Activated naive CD8-positive, alpha-beta T cell treated with anti-CD3 and anti-CD28 coated beads for 36 hours (primary cell): ENCODE measurements at places on chromosomes 4 and X. TPM values are rescaled to one million over a fixed set of nuclear protein-coding genes. Genes with fewer than 3 reads are reported as not detected.

GRCh38 chr4:145320294-145320693, 139.9 kb upstream of the OTUD4 start:
- no peak overlapping the region for H3K27ac ChIP-seq
- peaks cover 13% of the 10 kb centered on the region for H3K27me3 ChIP-seq

DNA sequence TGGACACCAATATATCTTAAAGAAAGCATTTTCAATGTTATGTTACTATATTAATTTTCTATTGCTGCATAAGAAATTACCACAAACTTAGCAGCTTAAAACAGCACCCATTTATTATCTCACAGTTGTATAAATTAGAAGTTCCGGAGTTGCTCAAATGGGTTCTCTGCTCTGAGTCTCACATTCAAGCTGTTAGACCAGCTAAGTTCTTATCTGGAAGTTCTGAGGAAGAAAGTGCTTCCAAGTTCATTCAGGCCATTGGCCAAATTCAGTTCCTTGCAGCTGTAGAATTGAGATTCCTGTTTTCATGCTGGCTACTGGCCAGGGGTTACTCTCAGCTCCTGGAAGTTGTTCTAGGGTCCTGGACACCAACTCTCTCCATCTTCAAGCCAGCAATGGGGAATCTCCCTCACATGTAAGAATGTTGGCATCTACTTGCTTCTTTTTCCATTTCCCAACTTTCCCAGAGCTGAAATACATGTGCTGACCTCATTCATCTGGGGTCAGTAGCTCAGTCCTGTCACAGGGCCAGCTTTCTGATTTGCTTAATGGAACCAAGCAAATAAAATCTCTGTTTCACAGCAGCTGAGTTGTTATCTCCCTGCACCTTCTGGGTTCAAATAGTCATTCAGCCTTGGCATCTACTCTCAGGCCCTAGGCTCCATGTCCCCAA, 99.6 kb upstream of the INTU start:
- no peak overlapping the region for H3K4me3 ChIP-seq
- peaks cover 13% of the 10 kb centered on the region for H3K27me3 ChIP-seq
- H3K36me3 ChIP-seq, result no peaks in the 10 kb centered on the region
- DNase-seq, result no peak

DNA sequence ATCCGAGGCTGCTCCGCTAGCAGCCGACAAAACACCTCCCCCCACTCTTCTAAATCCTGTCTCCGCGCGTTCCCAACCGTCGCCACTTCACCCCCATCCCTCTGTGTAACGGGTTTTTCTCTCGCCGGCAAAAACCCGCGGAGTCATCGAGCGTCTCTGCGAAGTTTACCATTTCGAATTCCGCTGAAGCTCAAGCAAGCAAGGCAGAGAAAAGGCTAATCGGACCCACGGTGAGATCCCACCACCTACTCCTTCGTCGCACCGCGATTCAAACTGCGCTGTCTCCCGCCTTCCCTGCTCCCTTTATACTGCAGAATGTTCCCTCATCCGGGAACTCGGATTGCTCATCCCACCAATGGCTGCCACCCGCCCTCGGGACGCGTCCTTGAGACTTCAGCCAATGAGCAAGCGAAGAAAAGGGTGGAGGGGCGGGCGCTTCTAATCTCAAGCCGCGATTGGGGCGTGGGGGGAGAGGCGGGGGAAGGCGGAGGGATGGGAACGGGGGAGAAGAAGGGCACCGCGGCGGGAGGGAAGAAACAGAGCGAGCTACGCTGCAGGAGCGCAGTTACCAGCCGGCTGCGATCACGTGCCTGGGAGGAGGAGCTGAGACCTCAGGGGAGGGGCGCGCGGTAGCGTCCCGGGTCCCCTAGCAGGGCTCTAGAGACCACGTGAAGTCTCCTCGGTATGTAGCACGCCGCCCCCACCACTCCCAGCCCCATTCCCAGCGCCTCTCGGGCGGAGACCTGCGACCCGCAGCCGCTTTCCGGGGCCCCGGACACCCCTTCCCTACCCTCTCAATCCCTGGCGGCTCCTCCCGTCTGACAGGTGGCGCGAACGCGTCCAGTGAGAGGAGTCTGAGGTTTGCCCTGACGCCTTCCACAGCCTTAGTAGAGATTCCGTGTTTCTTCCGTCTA, at the start of gene H2AZ1:
Gene H2AZ1, minus strand, starts transcription at position 277 of the 914 bp plus-strand sequence. Its CDS starts 105 bp downstream, at position 172.
- H3K36me3 ChIP-seq, result peaks cover 24% of the 10 kb centered on the region
- no peak within 1 kb of the TSS for H3K4me3 ChIP-seq
- H3K4me1 ChIP-seq, result peaks cover 22% of the 10 kb centered on the region
- peak; percentile 96 for DNase-seq
- no peaks in the 10 kb centered on the region for H3K27me3 ChIP-seq

DNA sequence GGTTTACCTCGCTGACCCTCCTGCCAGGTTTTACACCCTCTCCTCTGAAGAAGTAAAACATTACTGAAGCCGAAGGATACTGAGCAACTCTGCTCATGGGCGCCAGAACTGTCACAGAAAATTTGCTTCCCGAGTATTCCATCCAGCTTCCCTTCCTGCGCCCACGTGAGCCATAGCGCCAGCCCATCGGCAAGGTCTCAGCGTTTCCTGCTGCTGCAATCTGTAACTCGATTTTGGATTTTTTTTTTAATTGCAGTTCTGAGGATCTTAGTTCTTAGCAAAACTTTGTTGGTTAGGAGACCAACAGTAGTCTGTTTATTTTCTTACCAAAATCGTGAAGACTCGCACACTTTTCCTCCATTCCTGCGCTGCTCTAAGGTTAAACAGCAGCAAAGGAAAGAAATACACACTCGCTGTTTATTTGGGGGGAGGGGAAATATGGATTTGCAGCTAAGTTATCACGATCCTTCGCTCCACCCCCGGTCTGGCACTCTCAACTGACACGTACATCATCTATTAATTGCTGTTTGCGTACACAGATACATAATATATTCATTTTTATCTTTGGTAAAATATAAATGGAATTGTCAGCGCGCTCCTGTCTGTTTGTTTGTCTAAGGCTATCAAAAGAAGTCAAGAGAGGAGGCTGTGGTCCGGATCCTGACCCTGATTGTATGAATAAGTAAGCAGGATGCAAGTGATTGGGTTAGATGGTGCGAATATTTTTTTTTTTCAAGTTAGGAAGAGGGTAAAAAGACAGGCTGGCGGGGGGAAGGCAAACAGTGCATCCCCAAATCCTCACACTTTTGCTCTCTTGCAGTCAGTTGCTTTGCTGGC, at the start of gene TLL1:
Gene TLL1, plus strand, starts transcription at position 777 of the 837 bp plus-strand sequence. CDS start 668 bp downstream, outside the sequence.
- peaks cover 61% of the 10 kb centered on the region for H3K27me3 ChIP-seq
- DNase-seq, result no peak
- peaks cover 2% of the 10 kb centered on the region for H3K4me1 ChIP-seq
- peak within 1 kb of the TSS; percentile 32 for H3K4me3 ChIP-seq
- H3K27ac ChIP-seq, result no peak within 1 kb of the TSS
- no peaks in the 10 kb centered on the region for H3K36me3 ChIP-seq

DNA sequence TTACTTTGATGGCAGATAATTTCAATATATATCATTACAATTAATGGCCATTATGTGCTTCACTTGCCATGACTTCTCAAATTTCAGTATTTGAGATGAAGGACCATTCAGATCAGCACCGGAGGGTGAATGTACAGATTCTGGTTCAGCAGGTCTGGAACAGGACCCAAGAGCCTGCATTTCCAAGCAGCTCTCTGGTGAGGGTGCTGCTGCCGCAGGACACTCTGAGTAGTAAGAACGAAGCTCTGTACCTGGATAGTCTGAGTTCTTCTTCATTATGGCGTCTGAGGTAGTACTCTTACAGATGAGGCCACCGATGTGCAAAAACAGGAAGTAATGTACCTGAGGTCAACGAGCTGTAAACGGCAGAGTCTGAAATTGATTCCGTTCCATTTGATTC, 228.2 kb downstream of the FBXW7 start:
- H3K27ac ChIP-seq, result no peak overlapping the region
- no peak overlapping the region for H3K4me3 ChIP-seq
- H3K4me1 ChIP-seq, result peaks cover 5% of the 10 kb centered on the region
- H3K36me3 ChIP-seq, result no peaks in the 10 kb centered on the region
- no peaks in the 10 kb centered on the region for H3K27me3 ChIP-seq

GRCh38 chr4:1910643-1911042, 39.5 kb downstream of the NSD2 start:
- no peak for DNase-seq
- H3K4me3 ChIP-seq, result no peak overlapping the region
- H3K4me1 ChIP-seq, result peaks cover 11% of the 10 kb centered on the region

GRCh38 chrX:43525901-43526610, 130.0 kb upstream of the MAOA start:
- no peaks in the 10 kb centered on the region for H3K36me3 ChIP-seq
- H3K27me3 ChIP-seq, result no peaks in the 10 kb centered on the region
- no peak overlapping the region for H3K27ac ChIP-seq
- no peak overlapping the region for H3K4me3 ChIP-seq
- peaks cover 3% of the 10 kb centered on the region for H3K4me1 ChIP-seq

GRCh38 chr4:95108883-95109421, 351.2 kb downstream of the BMPR1B start:
- no peaks in the 10 kb centered on the region for H3K27me3 ChIP-seq
- no peak for DNase-seq
- H3K4me1 ChIP-seq, result no peaks in the 10 kb centered on the region
- no peaks in the 10 kb centered on the region for H3K36me3 ChIP-seq
- no peak overlapping the region for H3K27ac ChIP-seq

GRCh38 chr4:87042221-87042620, 107.4 kb downstream of the AFF1 start:
- H3K27ac ChIP-seq, result no peak overlapping the region
- peaks cover 9% of the 10 kb centered on the region for H3K36me3 ChIP-seq
- DNase-seq, result no peak
- peaks cover 40% of the 10 kb centered on the region for H3K4me1 ChIP-seq
- H3K27me3 ChIP-seq, result no peaks in the 10 kb centered on the region
- H3K4me3 ChIP-seq, result no peak overlapping the region

- peaks cover 26% of the 10 kb centered on the region for H3K36me3 ChIP-seq
- H3K4me3 ChIP-seq, result peak within 1 kb of the TSS; percentile 97
- peaks cover 5% of the 10 kb centered on the region for H3K27me3 ChIP-seq
- peaks cover 15% of the 10 kb centered on the region for H3K4me1 ChIP-seq
- peak; percentile 62 for DNase-seq
- peak within 1 kb of the TSS; percentile 100 for H3K27ac ChIP-seq
Observed at GRCh38 chrX:123961268-123962005, at the start of gene STAG2. Gene STAG2 (plus strand): TSS chrX:123961706. CDS start chrX:124022628, 60,922 bp downstream.

GRCh38 chr4:76755756-76756155, 142.2 kb downstream of the SOWAHB start:
- peaks cover 2% of the 10 kb centered on the region for H3K36me3 ChIP-seq
- no peak overlapping the region for H3K4me3 ChIP-seq
- H3K4me1 ChIP-seq, result peaks cover 13% of the 10 kb centered on the region
- no peak overlapping the region for H3K27ac ChIP-seq

DNA sequence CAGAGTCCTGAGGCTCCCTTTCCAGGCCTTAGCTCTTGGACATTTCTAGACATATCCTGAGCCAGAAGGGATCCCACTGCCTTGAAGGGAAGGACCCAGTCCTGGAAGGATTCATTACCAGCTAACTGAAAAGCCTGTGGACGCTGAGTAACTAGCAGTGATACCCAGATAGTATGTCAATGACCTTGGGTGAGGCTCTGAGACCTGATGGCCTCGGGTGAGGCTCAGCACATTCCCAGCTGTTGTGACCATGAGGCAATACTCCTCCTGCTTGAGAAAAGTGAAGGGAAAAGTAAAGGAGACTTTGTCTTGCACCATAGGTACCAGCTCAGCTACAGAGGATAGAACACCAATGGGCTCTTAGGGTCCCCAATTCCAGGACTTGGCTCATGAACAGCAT, 268.1 kb downstream of the DKK2 start:
- H3K4me3 ChIP-seq, result no peak overlapping the region
- no peak overlapping the region for H3K27ac ChIP-seq
- H3K27me3 ChIP-seq, result no peaks in the 10 kb centered on the region
- no peaks in the 10 kb centered on the region for H3K4me1 ChIP-seq
- DNase-seq, result no peak

DNA sequence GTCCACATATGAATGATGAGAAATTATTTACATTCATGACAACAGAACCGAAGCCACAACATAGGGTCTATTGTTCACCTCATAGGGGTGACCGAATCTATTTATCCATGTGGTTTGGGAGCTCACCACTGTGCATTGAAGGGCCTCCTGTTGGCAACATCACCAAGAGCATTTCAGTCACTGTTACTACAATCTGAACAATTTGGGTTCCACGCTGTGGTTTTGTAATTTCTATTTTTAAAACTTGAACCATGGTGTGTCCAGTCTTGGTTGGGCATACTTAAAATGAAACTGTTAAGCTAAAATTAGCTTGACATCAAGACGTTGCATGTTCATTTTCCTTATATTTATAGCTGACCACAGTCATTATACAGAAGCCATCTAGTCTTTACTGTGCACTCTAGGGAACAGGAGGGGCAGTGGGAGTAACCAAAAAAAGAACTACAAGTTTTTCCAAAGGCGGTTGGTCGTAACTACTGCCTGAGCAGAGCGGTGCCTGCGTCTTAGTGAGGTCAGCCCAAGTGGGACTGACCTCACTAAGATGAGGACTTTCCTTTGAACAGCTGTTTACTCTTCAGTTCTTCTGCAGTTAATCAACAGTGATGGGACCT, 192.1 kb downstream of the SPRY1 start:
- H3K36me3 ChIP-seq, result no peaks in the 10 kb centered on the region
- H3K27me3 ChIP-seq, result no peaks in the 10 kb centered on the region
- H3K27ac ChIP-seq, result no peak overlapping the region
- H3K4me1 ChIP-seq, result peaks cover 5% of the 10 kb centered on the region

- no peaks in the 10 kb centered on the region for H3K27me3 ChIP-seq
- DNase-seq, result no peak
- no peak overlapping the region for H3K4me3 ChIP-seq
- no peaks in the 10 kb centered on the region for H3K36me3 ChIP-seq
- no peaks in the 10 kb centered on the region for H3K4me1 ChIP-seq
- H3K27ac ChIP-seq, result no peak overlapping the region
Observed at GRCh38 chr4:143713553-143713952, 13.1 kb upstream of the FREM3 start.

DNA sequence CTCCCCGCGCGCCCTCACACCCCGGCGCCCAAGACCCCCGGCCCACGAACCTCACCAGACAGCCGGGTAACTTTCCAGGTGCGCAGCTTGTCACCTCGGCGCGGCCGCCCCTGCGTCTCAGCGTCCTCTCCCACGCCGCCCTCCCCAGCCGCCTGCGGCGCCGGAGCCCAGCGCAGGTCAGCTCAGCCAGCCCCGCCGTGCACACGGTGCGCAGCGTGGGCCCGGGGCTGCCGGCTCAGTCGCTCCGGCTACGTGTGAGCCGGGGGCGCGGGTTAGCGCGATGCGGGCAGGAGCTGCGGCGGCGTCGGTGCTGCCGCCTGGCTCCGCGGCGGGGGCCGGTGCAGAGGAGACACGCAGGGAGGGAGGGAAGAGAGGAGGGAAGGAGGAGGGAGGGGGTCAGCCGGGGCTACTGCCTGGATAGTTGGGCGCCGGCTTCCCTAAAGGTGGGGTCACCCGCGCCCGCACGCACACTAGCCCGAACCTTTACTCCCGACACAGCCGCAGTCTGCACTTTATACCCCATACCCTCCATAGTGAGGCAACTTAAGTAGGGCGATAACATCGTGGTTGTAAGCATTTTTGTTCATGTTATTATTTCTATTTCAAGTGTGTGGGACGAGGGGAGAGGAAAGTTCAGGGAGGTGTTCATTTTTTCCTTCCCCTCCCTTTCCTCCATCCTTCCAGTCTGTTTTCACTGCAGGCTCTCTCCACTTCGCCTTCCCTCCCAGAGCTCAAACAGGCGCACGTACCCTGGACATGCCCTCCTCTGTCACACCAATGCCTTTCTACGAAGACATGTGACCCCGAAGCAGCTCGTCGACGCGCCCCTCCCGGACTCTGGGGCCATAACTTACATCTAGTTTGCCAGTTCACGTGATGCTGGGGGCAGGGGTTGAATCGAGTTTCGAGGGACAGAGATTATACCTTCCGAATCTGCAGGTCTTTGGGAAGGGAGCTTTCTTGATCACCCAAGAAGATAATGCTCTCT, at the start of gene PRKG2:
Gene PRKG2, minus strand, starts transcription at position 342 of the 988 bp plus-strand sequence. CDS start 10,175 bp downstream, outside the sequence.
- peaks cover 56% of the 10 kb centered on the region for H3K27me3 ChIP-seq
- H3K4me3 ChIP-seq, result peak within 1 kb of the TSS; percentile 66
- H3K27ac ChIP-seq, result no peak within 1 kb of the TSS
- H3K36me3 ChIP-seq, result no peaks in the 10 kb centered on the region

AFM gene
- not detected for total RNA-seq

NEXMIF gene
- total RNA-seq, result 0.48 TPM
